ENCODE measurements at places on chromosomes 3 and 15. TPM values are rescaled to one million over a fixed set of nuclear protein-coding genes. Genes with fewer than 3 reads are reported as not detected.

The TMEM43 gene
- 90.5 TPM for total RNA-seq

The ARGFX gene
- total RNA-seq = not detected

The ANKRD63 gene
- not detected for total RNA-seq

The GOLGA8K gene
- not detected for total RNA-seq

- no peak for DNase-seq
Observed at GRCh38 chr15:24269166-24269571, 406.4 kb upstream of the NPAP1 start.

GRCh38 chr3:106086636-106087035 is 217.8 kb upstream of the CBLB start:
- DNase-seq = no peak

DNA sequence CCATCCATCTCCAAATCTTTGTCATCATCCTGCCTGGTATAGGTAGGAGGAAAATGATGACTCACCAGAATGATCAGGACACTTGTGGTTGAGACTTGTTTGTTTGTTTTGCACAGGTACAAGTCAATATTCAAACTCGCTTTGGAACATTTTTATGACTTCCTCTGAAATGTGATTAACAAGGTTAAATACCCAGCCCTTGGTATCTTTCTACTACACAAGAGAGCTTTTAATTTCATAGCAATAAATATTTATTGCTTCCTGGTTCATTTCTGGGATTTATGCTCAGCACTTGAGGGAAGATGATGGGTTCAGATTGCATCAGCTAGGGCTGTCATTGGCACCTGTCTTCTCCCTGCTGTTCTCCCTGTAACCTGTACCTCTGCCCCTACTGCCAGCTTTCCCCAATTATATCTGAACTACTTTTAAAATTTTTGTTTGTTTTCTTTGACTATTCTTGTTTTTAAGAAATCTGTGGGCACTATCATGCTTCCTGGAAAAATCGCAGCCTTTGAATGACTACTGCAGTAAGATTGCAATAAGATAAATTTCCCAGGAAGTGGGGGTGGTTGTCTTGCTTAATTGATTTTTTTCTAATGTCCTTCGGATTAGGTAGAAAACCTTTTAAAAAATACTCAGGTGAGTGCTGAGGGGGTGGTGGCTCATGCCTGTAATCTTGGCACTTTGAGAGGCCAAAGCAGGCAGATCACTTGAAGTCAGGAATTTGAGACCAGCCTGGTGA is 24.3 kb upstream of the GCNT3 start:
- DNase-seq = no peak

- DNase-seq = no peak
Observed at GRCh38 chr15:58710701-58711100, 38.8 kb downstream of the ADAM10 start.

GRCh38 chr3:160566499-160566898 is 1.1 kb upstream of the KPNA4 start:
- DNase-seq = no peak

- DNase-seq = peak; percentile 95
Observed at GRCh38 chr15:75661100-75661755, 13.5 kb downstream of the SNX33 start.

- DNase-seq = no peak
Observed at GRCh38 chr3:52844290-52844975, 9.6 kb upstream of the MUSTN1 start.

DNA sequence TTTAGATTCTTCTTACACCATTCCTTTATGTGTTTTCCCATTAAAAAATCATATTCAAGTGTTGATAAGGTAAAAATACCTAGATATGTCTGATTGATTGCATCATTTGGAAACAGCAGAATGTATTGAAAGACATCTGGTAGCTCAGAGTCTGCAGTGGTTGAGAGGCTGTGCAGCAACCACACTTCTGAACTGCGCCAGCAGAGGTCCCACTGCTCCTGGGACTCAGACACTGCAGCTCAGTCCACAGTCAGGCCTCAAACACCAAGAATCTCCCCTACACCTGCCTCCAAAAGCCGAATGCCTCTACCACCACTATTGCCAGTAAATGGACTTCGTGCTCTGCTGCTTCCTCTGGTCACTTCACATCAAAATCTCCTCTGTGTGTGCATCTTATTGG is 176.9 kb upstream of the LMCD1 start:
- peak; percentile 18 for DNase-seq

DNA sequence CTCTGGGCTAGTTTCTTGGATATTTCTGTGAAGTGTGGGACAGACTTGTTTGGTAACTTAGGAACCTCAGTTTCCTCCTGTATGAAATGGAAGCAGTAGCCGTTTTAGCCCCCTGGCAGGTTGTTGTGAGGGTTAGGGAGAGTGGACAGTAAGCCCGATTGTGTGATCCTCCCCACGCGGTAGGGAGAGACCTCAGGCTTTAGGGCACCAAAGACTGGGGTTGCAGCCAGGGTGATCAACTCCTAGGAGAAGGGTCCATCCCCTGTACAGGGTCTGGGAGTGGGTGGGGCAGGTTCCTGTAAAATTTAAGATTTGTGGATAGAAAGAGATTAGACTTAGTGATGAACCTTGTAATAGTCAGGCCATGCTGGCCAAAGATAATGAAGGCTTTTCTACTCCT is 120.5 kb downstream of the SMAD6 start:
- DNase-seq = no peak

DNA sequence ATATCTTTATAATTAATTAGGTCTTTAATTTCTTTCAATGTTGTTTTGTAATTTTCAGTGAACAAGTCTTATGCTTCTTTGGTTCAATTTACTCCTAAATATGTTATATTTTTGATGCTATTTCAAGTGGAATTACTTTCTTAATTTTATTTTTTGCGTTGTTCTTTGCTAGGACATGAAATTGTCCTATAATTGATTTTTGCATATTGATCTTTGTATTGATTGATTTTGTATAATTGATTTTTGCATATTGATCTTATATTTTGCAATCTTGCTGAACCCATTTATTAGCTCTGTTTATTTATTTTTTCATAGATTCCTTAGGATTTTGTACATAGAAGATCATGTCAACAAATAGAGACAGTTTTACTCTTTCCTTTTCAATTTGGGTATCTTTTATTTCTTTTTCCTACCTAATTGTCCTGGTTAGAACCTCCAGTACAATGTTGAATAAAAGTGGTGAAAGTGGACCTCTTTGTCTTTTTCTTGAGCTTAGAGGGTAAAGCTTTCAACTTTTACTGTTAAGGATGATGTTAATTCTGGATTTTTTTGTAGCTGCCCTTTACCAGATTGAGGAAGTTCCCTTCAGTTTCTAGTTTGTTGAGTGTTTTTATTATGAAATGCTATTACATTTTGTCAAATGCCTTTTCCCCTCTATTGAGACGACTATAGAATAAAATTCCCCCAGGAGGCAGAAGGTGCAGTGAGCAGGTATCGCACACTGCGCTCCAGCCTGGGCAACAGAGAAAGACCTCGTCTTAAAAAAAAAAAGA is 36.8 kb upstream of the CCDC50 start:
- no peak for DNase-seq
